ENCODE measurements at places on chromosomes 4 and X.
A peak's percentile ranks its signal among the peaks of the same experiment; 100 is the strongest.

GRCh38 chr4:184190711-184191110 is 27.0 kb downstream of the ENPP6 start:
- DNase-seq = peak; percentile 23

DNA sequence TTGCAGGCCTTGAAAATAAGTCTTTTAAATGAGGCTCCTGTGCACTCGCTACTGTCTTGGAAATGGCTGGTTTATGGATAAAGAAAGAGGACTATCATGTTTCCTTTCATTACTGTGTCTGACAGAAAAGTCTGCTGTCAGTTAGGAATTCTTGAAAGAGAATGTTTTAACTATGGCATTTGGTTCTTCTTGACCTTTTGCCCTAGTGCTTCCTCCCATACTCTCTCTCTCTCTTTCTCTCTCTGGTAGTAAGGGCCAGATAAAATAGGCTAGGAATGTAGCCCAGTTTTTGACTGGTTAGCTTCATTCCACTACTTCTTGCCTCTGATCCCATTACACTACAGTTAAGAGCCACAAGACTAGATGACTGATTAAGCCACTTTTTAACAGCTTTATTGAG is 29.8 kb downstream of the YY2 start:
- DNase-seq = no peak

GRCh38 chr4:184957446-184958115 is 60.7 kb upstream of the HELT start:
- DNase-seq = no peak

- DNase-seq = no peak
Measured at GRCh38 chr4:3485011-3485791, 22.1 kb downstream of the DOK7 start.

DNA sequence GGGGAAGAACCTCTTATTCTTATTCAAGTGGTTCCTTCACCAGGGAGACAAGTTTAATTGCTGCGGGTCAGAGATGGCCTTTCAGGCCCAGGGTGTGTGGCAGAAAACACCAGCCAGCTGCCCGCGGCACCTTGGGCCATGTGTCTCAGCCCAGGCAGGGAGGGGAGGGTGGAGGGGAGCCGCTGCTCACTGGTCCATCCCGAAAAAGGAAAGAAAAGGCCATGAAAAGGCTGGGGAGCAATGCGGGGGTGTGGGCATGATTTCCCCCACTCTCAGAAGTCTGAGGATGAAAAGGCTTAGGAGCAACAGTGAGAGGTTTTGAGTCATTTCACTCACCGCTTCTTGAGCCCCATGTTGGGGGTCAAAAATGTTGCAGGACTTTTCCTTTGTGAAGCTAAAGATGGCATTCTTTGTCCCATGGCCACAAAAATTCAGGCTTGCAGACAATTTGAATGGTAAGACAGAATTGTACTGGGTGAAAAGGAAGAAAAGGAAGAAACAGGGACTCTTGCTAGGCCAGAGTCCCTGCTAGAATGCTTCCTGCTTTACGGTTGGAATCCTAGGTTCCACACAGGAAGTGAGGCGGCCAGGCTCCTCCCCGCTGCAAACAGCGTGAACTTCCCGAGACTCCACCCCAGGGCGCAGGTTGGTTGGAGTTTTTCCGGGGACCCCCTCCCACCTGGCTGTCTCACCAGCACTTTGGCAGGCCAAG is 17.4 kb upstream of the FAM47E start:
- DNase-seq = no peak

DNA sequence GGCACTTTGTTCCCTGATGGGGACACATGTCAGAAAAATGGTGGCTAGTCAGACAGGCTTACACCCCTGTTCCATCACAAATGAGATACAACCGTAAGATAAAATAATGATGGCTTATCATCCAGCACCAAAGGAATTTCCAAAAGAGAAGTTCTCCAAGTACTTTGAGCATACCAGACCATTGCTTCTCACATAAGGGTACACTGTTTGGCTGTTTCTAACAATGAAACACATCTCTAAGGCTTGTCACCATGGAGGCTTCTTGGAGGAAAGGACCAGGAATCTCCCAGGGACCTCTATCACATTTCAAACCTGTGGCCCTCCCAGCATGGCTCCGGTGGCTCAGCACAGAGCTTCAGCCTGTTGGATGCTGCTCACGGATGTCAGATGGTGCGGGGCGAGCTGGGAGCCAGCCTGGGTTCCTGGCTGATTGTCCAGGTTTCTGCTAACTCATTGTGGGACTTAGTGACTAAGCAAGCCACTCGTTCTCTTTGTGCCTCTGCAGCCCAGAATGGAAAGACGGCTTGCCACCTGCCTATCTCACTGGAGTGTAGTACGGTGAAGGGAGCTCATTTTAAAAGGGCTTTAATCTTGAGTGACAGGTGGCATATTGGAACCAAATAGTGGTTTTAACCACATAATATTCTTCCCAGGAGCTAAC is 54.5 kb downstream of the FHDC1 start:
- no peak for DNase-seq

DNA sequence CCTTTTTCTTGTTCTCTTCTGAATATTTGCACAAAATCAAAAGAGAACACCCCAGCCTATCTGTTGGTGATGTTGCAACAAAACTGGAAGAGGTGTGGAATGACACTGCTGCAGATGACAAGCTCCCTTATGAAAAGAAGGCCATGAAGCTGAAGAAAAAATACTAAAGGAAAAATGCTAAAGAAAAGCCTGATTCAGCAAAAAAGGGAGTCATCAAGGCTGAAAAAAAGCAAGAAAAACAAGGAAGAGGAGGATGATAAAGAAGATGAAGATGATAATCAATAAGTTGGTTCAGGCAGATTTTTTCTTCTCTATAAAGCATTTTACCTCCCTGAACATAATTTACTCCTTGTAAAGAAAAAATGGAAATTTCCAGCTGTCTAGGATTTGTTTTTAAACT is 1538.8 kb downstream of the RPA4 start:
- no peak for DNase-seq

- DNase-seq = peak; percentile 81
Measured at GRCh38 chr4:88320780-88321373, 36.5 kb upstream of the PPM1K start.

DNA sequence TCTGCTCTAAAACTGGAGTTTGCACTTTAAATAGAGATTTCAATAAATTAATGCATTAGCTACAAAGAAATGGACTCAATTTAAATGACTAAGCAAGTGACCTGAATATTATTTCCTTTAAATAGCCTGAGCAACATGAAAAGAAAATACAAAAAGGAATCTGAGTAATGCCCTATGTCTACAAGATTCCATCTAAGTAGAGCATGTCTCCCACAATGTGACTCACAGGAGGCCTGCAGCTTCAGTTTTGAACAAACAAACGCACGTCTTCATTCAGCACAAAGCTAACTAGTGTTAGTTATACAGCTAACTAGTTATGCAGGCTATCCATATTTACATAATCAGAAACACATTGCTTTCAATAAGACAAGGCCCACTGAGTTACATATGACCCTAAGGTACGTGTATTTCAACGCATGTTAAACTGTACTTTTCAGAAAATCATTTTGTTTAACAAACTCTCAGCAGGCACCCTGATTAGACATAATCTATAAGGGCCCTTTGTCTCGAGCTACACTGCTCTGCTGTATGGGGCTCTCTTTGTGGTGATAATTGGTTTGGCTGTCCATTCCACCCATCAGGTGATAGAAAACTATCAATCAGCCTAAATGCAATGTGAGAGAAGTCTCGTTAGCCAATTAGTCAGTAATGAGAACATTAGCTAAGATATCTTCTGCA is 116.5 kb downstream of the MAML3 start:
- DNase-seq = no peak

DNA sequence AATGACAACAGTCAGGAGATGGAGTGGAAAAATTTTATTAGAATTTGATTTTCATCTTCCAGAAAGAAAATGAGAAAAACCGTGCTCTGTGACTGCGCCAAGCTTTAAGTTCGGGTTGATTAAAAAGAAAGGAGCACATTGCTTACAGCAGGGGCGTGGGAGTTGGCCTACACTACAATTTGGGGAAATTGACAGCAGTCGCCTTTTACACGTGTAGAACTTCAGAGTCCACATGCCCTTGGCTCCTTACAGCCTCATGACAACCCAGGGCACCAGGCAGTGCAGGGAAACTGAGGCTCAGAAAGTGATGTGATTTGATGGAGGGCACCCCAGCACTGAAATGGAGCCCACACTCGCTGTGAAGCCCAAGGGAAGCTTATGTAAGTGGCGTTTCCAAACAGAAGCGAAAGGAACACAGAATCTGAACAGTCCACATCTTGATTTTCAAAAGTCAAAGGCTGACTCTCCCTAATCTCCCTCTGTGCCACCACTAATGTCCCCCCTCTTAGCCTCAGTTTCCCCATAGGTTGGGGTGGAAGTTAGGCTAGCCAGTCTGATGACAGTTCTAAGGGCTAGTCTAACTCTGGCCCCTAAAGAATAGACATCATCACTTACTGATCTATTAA is 5.5 kb downstream of the PPP2R2C start:
- no peak for DNase-seq

GRCh38 chrX:36986231-36986630 is 21.9 kb upstream of the FAM47C start:
- DNase-seq = no peak

DNA sequence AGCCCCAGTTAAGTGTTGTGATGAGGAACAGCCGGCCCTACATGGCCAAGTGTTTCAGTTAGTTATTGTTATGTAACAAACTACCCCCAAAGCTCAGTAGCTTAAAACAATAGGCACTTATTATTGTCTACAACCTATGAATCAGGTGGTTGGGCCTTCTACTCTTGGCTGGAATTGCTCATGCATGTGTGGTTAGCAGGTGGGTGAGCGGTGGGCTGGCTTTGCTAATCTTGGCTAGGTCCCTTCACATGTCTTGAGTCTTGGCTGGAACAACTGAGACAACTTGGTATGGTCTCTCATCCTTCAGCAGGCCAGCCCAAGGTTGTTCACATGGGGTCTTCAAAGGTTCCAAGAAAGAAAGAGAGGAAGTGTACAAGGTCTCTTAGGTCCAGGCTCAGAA is 54.5 kb upstream of the CHRNA9 start:
- no peak for DNase-seq

- no peak for DNase-seq
Measured at GRCh38 chr4:71185037-71185436, 153.8 kb upstream of the SLC4A4 start.

DNA sequence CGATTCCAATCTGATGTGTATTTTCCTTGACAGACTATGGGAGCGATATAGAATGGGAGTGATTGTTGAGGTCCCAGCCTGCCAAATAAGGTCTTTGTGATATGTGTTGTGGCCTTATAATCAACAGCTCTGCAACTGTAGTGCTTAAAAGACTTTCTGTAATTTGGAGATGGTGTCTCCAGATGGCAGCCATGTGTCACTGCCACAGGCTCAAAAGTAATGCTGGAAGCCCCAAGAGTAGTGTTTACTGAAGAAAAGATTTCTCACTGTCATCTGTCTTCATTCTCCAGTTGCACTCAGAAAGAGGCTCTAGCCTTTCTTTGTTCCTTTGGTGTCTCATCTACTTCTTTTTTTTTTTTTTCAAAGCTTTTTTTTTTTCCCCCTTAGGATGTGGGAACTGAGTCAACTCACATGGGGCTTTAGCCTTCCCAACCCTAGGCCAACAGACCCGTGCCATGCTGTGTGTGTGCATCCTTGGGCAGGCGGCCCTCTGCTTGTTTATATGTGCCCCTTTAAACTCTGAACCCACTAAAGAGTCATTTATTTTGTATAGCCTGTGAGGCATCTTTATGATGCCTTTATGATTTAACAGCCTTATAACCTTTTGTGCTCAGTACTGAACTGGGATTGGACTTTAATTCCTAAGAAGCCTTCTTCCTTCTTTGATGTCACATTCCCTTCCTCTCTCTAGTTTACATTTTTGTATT is 15.6 kb downstream of the SRPX2 start:
- DNase-seq = no peak

- no peak for DNase-seq
Measured at GRCh38 chr4:10784621-10785020, 100.1 kb upstream of the CLNK start.

DNA sequence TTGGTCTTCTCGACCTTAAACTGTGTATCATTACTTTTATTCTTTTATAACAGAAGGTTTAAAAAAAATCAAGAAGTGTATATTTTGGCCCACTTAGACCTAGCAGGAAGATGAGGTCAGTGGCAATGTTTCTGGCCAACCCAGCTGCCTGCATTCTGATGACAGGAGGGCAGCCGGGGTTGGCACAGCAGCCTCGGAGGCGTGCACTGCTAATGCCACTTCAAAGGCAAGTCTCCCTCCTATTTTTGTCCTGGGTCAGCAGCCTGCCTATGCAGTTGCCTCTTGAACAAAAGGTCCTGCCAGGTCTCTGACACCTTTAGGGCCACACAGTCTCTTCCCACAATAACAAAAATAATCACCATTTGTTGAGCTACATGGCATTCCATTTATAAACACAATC is 89.4 kb upstream of the MYOZ2 start:
- DNase-seq = no peak

DNA sequence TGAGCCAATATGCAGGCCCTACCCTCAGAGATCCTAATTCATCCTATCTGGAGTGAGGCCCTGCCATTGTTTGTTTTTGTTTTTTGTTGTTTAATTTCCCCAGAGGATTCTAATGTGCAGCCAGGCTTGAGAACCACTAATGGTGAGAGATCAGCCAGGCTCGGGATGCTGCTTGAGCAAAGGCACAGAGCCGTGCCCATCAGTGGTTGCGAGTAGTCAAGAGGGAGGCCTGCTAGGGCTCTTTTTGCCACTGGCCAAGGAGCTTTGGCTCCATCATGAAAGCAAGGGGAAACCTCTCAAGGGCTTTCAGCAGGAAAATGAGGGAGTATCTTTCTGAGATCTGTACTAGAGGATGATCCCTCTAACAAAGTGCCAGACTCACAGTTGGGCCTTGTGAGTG is 2.7 kb downstream of the TCEANC start:
- no peak for DNase-seq

All from posterior cingulate gyrus (tissue), 11 donors.